Nucleus accumbens (tissue), 56 donors: ENCODE measurements at places on chromosomes 13 and 19.

DNA sequence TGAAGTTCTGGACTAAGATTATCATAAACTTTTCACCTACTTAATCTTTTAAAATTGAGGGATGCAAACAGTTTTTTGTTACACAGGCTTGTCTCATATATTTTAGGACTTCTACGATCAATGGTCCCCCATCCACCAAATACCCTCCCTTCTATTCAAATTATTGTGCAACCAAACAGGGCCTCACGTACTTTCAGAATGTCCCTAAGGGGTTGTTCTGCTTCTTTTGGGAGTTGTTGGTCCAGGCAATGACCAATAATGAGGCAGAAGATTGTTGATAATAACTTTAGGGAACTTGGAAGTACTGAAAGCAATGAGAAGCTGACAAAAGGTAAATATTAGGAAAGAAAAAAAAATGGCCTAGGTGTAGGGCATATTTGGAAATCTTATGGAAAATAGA is 2.9 kb downstream of the DNAJC15 start:
- no peak for DNase-seq

GRCh38 chr13:49877629-49878218 is 58.4 kb downstream of the SPRYD7 start:
- DNase-seq, result no peak

- DNase-seq, result no peak
These were observed 197.8 kb downstream of the TEX29 start for GRCh38 chr13:111518161-111518792.

- no peak for DNase-seq
These were observed 147.3 kb downstream of the SLC7A1 start for GRCh38 chr13:29448174-29448573.

- DNase-seq, result no peak
These were observed 126.8 kb upstream of the CACNA1A start for GRCh38 chr19:13633109-13633508.

- DNase-seq, result no peak
These were observed 12.5 kb downstream of the CAPN12 start for GRCh38 chr19:38731654-38732301.

- DNase-seq, result no peak
These were observed 9.8 kb downstream of the UBL3 start for GRCh38 chr13:29840585-29840984.

DNA sequence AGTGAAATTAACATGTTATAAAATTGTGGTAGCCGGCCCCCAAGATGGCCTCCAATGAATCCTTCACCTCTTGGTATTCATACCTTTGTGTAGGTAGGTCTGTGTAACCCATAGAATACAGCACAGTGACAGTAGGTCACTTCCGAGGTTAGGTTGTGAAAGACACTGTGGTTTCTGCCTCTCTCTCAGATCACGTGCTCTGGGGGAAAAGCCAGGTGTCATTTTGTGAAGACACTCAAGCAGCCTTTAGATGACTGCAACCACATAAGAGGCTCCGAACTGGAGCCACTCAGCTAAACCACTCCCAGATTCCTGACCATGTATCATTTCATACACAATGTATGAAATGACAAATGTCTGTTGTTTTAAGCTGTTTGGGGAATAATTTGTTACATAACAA is 9.8 kb upstream of the USPL1 start:
- DNase-seq, result no peak

DNA sequence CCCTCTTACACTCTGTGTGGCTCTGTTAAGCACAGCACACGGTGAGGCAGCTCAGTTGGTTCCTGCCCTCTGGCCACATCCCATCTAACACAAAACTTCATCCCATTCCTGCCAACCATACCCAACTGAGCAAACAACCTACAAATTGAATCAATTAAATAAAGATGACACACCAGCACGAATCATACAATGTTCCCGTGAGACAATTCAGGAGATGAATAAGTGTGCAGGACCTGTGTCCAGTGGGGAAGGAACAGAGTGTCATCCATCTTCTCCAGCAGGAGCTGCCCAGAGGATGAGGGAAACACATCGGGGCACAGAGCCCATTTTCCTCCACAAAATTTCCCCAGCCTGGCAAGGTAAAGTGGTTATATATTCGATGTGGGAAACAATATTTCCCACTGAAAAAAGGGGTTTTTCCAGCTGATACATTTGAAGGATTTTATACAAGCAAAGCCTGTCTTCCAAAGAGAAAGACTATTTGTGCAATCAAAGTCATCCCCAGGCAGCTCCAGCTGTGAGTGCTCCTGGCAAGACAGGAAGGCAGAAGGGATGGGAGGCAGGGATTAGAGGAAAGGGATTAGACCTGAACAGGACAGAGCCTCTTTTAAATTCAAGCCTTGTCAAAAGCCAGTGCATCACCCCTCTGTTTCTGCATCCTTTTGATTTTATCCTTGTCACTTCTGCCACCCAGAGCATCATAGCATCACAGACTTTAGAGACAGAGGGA is 240.2 kb downstream of the LHFPL6 start:
- no peak for DNase-seq

DNA sequence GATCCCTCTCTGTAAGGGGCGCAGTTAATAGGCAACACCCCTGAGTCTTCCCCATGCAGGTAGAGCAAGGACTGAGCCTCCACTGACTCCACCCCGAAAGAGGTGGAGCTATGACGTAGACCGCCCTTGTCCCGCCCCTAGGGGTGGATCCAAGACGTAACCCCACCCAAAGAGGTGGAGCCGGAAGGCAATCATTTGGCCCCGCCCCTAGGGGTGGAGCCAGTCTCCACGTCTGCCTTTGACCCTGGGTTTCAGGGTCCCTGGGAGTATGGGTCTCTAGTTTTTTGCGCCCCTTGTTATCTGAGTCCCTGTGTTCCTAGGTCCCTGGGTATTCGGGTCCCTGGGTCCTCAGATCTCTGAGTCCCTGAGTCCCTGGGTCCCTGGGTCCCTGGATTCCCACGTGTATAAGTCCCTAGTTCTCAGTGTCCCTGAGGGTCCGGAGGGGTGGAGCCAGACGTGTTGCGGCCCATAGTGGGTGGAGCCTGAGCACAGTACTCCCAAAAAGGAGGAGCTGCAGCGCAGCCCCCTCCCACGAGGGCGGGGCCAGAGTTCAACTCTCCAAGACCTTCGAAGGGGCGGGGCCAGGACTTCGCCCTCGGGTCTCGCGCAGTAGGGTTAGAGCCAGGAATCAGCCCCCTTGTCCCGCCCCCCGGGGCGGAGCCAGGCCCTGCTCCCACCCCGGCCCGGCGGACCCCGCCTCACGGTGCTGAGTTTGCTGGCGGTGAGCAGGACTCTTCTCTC is 5.3 kb downstream of the DENND1C start:
- peak; percentile 51 for DNase-seq

- DNase-seq, result no peak
These were observed 1108.4 kb upstream of the PCDH20 start for GRCh38 chr13:62524061-62524460.

- DNase-seq, result peak; percentile 10
These were observed 5.3 kb upstream of the GPR183 start for GRCh38 chr13:99312493-99312883.

- no peak for DNase-seq
These were observed 2117.6 kb downstream of the PCDH9 start for GRCh38 chr13:65112531-65112941.

- DNase-seq, result peak; percentile 77
These were observed 15.1 kb downstream of the CCDC124 start for GRCh38 chr19:17947815-17948513.

GRCh38 chr13:107554460-107554859 is 660.9 kb downstream of the LIG4 start:
- DNase-seq, result no peak
